ENCODE measurements at places on chromosomes 16 and 17.

- no peak for DNase-seq
Observed at GRCh38 chr17:8825802-8826201, 26.6 kb upstream of the MFSD6L start.

DNA sequence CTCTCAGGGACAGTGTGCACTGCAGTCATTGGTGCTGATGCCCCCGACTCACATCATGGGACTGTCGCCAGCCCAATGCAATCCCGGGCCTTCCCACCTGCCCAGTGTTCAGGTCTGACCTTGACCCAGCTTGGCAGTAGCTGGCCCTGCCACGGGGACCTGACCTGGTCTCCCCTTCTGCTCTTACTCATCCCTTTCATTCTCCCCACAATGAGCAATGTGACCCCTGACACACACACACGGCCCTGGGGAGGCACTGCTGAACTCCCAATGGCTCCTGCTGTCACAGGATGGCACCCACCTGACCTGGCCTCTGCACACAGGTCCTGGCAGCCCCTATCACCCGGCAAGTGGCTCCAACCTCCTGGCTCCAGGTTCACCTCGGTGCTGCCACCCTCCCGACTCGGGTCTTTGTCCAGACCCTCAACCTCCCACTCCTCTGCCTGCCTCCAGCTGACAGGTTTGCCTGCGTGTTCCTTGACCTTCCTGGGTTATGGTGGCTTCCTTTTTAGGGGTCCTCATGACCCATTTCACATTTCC is 6.6 kb downstream of the CD300C start:
- no peak for DNase-seq

DNA sequence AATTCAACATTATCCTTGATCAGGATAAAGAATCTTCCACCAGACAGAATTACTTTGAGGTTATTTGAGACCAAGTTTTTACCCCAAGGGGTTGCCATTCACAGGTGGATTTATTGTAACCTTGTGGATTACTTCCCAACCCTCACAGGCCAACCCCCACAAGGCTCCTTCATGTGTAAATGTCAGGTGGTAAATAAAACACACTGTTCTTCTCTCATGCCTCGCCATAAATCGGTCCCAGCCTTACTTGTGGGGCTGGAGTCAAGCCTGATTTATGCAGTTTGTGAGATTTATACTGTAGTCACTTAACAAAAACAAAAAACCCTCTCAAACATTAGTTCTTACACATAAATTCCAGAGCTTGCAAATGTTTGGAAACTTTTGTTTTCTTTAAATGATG is 98.6 kb upstream of the IRX3 start:
- no peak for DNase-seq

- DNase-seq, result no peak
Observed at GRCh38 chr17:8986295-8986694, 20.8 kb upstream of the PIK3R5 start.

DNA sequence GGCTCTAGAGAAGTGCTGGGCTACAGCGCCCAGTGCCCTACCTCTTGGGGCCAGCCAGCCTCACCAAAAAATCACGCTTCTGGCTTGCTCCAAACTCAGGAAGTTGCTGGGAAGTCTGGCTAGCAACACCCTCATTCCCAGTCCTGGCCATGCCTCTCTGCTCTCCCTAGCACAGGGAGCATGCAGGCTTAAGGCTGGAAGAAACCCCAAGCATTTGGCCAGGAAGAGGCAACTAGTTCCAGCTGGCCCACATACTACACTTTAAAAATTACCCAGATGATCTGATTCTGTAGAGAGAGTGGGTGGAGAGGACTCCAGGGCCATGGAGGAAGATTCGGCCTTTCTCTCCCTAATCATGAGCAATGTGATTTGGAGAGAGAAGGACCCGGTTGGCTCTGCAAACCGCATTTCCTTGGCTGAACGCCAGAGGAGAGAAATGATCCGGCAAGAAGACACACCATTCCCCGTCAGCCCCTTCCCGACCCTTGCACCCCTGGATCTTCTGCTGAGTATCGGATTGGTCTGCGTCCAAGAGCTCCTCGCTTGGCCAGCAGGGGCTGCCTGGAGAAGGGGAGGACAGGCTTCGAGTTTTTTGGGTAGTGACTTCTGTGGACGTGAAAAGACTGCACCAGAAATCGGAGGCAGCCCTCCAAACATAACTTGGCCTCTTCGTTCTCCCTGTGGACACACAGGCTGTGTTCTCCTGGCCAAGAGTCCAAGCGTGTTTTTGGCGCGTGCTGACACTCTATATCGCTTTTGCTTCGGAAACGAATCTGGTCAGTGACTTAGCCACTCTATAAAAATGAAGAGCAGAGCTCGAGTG is 406.3 kb downstream of the WWOX start:
- DNase-seq, result no peak

DNA sequence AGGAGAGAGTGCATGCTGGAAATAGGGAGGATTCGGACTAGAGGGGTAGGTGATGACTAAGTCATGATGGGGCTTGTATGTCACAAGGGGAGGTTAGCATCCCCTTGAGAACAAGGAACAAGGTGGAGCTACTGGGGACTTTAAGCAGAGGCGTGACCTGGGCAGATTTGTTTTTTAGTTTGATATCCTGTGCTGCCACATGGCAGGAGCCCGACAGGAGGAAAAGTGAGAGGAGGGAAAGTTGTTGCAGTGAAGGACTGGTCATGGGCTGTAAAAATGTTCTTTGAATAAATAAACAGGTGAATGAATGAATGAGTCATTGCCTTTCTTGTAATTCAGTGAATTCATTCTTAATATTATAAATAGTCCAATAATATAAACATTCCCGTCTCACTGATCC is 365.1 kb upstream of the CDH5 start:
- no peak for DNase-seq

DNA sequence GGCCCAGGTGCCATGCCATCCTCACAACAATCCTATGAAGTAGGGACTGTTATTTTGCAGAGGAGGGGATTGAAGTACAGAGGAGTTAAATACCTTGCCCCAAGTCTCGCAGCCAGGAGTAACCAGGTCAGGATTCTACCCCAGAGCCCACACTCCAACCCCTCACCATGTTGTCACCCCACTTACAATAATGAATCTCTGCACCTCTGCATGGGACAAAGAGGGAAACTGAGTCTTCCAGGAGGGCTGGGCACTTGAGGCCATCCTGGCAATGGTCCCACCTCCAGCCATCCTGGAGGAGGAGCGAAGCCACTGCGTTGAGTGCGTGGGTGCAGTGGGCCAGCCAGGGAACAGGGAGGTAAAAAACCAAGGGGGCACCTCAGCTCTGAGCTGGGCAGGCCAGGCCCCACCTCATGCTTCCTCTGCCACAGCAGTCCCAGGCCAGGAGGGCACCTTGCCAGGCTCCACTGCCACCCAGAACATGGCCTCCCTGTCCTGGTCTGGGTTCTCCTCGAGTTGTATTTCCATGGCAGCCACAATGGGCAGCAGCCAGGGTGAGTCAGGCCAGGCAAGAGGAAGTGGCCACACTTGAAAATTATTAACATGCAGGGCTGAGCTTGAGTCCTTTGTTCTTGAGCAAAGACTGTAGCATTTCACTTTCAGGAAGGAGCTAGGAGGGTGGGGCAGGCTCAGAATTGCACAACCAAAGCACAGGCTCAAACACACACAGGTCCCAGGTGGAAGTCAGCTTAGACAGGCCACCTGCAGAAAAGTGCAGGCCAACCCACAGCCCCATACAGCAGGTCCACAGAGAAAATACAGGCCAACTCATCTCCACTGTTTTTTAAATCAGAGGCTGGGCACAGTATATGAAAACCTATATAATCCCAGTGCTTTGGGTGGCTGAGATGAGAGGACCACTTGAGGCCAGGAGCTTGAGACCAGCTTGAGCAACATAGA is 52.1 kb downstream of the CUEDC1 start:
- no peak for DNase-seq

DNA sequence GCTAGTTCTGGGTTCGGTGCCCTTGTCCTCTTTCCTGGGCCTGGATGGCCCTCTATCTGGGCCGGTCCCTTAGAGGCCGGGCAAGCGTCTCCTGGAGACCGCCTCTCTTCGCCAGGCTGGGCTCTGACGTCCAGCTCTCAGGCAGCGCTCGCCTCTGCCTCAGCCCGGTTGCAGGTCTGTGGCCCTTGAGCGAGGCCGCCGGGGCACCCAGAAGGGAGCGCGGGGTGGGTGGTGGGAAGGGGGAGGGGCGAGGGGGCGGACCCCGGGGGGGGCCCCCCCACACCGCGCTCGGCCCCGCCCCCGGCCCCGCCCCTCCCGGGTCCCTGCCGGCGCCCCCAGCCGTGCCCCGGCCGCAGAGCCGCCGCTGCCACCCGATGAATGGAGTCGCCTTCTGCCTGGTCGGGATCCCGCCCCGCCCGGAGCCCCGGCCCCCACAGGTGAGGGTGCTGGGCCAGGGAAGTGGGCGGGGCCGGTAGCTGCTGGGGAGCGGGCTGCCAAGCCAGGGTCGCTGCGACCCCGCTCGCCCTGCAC is at the start of gene ARHGAP23:
ARHGAP23 (plus strand) TSS at position 353 of the 531 bp plus-strand sequence; CDS start at position 375, 22 bp downstream.
- peak; percentile 43 for DNase-seq

GRCh38 chr16:25235991-25236390 is 19.2 kb downstream of the AQP8 start:
- DNase-seq, result no peak

DNA sequence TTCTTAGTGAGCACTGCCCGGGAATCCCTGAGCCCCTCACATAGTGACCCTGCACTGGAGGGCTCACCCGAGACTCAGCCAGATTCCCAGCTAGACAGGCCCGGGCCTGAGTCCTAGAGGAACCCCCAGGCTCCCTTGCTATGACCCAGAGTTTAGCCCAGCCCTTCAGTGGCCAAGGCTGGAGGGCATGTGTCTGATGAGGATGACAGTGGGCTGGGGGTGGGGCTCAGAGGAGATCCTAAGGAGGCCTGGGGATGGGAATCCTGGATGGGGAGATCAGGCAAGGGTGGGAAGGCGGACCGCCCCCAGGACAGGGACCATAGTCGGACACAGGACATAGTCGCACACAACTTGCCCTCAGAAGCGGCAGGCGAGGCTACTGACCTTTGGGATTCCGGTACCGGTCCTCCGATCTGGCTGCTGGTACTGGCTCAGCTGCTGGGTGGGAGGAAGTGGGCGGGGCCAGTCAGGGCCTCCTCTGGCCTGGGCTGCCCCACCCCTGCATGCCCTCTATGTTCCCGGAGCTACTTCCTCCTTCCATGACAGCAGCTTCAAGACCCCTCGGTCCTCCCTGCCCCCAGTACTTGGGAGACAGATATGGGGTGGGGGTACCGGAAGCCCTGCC is 1.1 kb downstream of the CD79B start:
- peak; percentile 80 for DNase-seq

DNA sequence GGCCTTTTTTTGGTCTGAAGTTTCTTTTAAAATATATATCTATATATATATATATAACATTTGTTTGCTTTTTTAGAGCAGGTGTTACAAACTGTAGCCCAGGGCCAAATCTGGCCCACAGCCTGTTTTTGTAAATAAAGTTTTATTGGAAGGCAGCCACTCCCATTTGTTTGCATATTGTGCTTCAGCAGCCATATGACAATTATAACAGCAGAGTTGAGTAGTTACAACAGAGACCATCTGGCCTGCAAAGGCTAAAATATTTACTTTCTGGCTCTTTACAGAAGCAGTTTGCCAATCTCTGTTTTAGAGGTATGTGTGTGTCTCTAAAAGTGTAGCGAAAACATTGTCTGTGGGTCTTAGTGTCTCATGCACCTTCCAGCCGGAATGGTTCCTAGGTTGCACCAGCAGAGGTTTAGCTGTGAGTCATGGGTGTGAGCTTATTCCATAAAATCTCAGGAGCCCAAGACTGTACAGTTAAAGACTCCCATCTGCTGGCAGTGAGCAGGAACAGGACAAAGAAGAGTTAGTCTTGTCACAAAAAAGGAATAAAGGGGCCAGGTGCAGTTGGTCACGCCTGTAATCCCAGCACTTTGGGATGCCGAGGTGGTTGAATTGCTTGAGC is 23.8 kb downstream of the LCMT1 start:
- DNase-seq, result no peak

DNA sequence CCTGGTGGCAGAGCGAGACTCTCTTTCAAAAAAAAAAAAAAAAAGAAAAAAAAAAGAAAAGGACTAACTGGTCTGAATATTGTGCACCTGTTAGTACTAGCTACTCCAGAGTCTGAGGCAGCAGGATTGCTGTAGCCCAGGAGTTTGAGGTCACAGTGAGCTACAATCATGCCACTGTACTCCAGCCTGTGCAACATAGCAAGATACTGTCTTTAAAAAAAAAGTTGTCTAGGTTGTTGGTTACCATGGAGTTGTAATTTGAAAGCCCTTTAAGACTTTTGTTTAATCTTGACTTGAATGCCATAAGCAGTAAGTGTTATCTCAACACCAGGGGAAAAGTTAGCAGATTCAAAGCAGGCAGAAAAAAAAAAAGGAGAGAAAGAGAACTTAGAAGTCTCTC is 10.9 kb upstream of the C16orf54 start:
- DNase-seq, result no peak

DNA sequence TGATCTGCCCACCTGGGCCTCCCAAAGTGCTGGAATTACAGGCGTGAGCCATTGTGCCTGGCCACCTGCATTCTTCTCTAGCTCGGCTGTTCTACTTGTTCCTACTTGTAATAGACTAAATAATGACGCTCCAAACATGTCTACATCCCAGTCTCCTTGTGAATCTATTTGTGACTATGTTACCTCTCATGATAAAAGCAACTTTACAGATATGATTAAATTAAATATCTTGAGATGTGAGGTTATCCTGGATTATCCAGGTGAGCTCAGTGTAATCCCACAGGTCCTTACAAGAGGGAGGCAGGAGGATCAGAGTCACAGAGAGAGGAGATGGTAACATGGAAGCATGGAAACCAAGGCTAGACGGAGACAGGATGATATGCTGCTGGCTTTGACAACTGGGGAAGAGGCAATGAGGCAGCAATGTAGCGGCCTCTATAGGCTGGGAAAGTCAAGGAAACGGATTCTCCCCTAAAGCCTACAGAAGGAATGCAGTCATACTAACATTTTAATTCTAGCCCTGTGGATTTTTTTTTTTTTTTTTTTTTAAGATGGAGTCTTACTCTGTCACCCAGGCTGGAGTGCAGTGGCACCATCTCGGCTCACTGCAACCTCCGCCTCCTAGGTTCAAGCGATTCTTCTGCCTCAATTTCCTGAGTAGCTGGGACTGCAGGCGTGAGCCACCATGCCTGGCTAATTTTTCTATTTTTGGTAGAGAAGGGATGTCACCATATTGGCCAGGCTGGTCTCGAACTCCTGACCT is 5.0 kb upstream of the LASP1 start:
- DNase-seq, result no peak

- no peak for DNase-seq
Observed at GRCh38 chr17:36931697-36932382, 5.4 kb upstream of the LHX1 start.

DNA sequence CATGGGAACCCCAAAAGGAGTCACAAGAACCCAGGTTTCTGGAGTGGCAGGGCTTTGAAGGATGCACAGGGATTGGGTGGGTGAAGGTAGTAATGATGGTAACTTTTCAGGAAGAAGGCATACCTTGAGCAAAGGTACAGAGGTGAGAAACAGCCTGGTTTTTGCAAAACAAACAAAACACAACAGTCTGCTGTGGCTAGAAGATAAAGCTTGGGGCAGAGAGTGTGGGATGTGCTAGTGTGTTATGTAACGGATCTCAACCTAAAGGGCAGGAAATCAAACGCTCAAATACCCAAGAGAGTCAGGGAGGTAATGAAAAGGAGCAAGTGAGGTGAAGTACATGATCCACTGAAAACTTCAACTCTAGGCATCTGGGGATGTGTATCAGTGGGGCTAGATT is 4.6 kb downstream of the PTGES3L start:
- DNase-seq, result no peak
